ENCODE measurements at places on chromosomes 12 and 14.

- no peak for DNase-seq
Observed at GRCh38 chr12:21604245-21605101, at the start of gene GYS2. GYS2 (minus strand) TSS chr12:21604847; CDS start chr12:21604592, 255 bp downstream.

- DNase-seq, result no peak
Observed at GRCh38 chr12:55767156-55767555, 24.2 kb downstream of the GDF11 start.

GRCh38 chr14:72640911-72641485 is 252.9 kb downstream of the DPF3 start:
- no peak for DNase-seq

DNA sequence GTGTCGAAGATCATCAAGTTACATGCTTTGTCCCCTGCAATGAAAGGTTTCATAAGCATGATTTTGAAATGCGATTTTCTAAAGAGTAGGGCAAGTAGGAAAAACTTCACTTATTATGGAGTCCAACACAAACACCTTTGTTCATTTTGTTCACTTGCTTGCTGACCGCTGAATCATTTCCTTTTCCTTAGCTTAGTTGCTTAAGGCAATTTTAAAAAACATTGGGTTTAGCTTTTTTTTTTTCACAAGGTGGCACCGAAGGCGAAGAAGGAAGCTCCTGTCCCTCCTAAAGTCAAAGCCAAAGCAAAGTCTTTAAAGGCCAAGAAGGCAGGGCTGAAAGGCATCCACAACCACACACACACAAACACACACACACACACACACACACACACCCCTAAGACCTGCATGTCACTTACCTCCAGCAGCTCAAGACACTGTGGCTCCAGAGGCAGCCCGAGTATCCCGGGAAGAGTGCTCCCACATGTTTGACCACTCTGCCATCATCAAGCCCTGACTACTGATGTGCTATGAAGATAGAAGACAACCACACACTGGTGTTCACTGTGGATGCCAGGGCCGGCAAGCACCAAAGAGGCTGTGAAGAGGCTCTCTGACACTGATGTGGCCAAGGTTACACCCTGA is 11.4 kb downstream of the MANSC1 start:
- DNase-seq, result no peak

DNA sequence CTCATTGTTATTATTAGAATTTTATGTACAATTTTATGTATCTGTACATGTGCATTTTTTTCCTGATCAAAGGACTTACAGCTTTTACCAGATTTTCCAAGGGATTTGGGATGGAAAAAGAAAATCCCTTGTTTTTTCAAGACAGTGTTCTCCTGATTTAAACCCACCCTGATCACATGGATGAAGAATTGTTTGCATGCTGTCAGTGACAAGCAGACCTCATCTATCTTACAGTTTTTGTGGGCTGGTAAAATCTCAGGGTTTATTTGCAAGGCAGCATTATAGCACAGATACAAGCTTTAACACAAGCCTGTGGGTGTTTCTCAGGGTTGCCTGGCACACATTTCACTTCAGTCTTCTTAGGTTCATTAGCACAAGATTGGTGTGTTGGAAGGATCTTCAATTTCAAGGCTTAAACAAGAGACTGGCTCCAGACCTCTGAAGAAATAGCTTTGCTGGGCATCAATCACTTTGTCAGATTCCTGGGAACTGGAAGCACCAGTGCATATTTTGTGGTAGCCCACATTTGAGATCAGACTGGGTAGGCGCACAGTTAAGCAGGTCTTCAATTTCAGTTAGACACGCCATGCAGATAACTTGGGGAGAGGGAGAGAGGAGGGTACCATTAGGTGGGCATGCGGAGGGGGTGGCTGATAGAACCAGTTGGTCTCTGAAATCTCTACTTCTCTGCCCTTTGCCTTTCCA is 118.0 kb downstream of the TBX5 start:
- no peak for DNase-seq

- no peak for DNase-seq
Observed at GRCh38 chr12:2754208-2754607, 40.6 kb upstream of the FKBP4 start.

DNA sequence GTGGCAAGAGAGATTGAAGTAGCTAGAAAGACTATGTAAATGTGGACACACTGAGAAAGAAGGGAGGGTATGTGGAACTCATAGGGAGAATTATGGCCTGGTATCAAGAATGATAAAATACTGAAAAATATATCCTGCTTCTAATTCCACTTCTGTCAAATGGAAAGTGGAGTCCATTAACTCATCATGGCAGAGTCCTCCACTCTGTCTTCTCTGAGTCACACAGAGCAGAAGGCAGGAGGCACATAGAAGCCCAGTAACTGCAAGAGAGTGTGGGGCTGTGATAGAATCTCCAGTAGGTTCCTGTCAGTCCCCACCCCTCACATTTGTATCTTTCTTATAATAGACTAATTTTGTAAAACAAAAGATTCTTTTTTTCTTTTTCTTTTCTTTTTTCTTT is 223.7 kb downstream of the AKAP6 start:
- no peak for DNase-seq

GRCh38 chr12:86903159-86903558 is 647.0 kb upstream of the MGAT4C start:
- no peak for DNase-seq

DNA sequence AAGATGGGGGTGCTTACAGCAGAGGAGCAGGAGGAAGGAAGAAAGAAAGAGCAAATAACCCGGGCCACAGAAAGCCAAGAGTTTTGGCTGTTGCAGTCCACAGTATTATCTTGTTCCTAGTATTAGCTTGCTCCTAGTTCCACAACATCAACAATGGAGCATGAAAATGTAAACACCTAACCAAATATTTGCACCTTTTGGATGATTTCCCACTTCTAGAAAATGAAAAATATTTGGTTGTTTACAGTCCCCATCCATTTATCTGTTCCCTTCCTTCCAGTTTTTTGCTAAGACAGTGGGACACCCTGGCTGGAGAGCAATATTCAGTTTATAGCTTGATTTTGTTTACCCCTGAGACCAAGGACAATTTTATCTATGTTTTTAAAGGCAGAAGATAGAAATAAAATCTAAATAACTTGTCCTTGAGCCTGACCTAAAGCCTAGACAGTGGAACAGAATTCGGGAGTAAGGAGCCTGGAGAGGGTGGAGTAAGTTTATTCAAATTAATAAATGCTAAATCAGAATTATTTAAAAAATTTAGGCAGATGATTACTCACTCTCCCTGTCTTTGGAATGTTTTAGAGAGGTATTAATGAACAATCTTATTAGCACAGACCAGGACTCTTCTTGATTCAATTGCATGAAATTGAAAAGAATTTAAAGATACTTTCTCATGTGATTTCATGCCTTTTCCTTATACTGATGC is 51.6 kb downstream of the RESF1 start:
- DNase-seq, result no peak

DNA sequence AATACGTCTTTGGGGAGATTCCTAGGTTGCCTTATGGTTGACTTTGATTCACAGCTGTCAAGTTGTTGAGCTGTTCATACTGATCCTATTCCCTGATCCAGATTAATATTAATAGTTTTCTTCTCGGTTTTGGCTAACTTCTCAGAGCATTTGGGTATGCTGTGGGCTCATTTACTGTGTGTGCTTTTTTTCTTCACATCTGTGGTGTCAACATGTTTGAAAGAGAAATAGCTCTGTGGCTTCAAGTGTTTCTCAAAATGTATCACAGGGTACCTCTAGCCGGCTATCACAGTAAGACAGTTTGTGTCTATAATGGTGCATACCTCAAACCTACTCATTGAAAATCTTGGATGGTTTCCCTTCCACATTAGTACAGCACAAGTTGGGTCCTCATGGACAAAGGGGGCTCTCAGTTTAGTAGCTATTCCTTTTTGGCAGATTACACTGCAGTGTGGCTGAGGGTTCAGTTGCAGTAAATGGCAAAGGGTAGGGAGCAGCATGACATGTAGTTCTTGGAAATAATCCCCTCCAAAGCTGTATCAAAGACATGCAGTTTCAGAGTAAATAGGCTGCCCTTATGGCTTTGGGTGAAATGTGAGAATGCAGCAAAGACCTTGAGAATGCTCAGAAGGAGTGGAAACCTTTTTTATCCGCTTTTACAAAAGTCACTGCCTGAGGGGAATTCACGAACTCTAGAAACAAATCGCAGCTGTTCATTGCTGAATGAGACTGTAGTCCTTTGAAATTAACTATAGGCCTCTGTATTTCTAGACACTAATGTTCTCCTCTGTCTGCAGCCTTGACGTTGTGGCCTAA is 102.4 kb upstream of the ATF1 start:
- DNase-seq, result no peak

DNA sequence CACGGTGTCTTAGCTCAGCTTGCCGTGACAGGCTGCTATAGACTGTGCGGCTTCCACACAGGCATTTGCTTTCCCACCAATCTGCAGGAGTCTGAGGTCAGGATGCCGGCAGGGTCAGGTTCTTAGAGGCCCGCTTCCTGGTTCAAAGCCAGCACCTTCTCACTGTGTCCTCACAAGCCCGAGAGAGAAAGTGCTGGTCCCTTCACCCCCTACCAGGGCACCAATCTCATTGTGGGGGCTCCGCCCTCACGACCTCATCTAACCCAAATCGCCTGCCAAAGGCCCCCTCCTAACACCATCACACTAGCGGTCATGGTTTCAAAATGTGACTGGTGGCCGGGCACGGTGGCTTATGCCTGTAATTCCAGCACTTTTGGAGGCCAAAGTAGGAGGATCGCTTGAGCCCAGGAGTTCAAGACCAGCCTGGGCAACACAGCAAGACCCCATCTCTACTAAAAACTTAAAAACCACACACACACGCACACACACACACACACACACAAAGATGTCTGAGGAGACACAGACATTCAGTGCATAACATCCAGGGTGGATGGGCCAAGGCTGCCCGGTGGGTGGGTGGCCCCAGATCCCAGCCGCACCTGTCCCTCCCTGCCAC is 26.8 kb downstream of the MMP17 start:
- DNase-seq, result no peak

DNA sequence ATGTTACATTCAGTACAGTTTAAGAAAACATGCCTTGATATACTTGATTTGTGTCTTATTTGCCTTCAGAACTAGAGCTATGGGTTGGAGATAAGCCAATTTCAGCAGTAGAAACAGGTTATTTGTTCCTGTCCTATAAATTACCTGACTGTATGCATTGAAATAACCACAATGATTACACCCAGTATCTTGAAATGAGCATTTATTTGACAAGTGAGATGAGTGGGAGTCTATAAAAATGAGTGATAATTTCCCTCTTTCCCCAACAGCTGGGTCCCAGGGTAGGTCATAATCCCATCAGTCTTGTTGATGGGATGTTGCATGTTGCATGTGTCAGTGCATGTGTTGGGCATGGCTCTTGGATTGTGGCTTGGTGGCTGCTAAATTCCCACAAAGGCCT is 3.7 kb downstream of the TAS2R42 start:
- DNase-seq, result no peak

GRCh38 chr12:40701756-40702155 is 9.5 kb downstream of the CNTN1 start:
- no peak for DNase-seq

DNA sequence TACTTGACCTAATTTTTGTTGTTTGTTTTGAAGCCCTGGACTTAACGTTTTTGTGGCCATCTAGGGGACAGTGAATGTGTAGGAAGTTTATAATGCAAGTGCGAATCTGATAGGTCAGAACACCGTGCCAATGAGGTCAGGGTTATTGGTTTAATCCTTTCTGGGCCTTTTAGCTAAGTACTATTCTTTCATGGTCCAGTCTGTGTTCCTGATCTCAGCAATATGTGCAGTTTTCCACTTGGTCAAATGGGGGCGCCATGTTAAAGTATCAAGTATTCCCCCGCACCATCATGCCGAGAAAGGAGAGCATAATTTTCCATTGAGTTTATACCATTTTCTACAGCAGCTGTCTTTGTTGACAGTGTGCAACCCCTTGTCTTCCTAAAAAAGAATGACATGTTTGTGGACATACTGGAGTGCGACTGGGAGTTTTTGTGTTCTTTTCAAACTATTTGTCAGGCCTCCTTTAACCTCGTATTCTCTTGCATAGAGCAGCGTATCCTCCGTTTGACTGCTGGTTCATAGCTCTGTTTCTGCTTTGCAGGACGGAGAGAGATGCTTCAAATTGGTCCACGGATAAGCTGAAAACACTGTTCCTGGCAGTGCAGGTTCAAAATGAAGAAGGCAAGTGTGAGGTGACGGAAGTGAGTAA is 1.3 kb downstream of the AHSA1 start:
- peak; percentile 66 for DNase-seq

GRCh38 chr12:122024132-122024785 is 2.6 kb downstream of the BCL7A start:
- no peak for DNase-seq

DNA sequence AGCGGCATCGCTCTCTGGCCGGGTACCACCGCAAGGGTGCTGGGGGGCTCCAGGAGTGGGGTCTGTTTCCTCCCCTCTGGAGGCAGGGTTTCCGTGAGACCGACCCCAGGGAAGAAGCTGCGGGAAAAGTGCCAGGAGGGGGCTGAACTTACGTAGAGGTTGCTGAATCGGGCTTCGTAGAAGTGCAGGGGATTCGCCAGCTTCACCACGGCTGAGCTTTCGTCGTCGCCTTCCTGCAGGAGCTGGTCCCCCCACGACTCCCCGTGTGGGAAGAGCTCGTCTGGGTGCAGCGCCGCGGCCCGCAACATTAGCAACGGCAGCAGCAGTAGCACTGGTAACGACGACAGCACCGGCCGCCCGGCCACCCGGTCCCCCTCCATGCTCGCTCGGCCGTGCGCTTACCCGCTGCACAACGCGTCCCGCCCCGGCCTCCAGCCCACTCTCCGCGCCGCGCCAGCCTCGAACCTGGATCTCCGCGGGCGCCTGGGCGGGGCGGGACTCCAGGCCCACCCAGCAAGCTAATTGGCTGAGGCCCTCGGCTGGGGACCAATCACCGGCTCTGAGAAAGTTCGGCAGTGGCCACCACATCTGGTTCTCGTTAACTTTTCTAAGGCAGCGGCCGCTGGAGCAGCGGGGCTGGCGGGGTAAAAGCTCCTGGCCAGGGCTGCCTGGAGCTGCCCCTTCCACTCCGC is at the start of gene NID2:
NID2 (minus strand) TSS at position 445 of the 692 bp plus-strand sequence; CDS start at position 380, 65 bp downstream.
- peak; percentile 75 for DNase-seq

- DNase-seq, result no peak
Observed at GRCh38 chr14:79597566-79597965, 613.7 kb downstream of the DIO2 start.

DNA sequence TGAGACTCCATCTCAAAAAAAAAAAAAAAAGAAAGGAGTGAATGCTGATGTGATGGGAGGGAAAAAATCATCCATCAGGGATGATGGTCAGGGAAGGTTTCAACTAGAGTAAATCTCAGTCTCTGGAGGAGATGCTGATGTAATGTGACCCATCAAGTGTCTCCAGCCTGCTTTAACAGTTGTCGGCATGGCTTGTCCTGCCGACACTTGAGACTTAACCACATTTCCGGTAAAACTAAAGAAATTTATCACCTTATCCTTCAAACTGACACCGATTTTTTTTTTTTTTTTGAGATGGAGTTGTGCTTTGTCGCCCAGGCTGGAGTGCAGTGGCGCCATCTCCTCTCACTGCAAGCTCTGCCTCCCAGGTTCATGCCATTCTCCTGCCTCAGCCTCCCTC is 21.5 kb upstream of the ANAPC5 start:
- no peak for DNase-seq

DNA sequence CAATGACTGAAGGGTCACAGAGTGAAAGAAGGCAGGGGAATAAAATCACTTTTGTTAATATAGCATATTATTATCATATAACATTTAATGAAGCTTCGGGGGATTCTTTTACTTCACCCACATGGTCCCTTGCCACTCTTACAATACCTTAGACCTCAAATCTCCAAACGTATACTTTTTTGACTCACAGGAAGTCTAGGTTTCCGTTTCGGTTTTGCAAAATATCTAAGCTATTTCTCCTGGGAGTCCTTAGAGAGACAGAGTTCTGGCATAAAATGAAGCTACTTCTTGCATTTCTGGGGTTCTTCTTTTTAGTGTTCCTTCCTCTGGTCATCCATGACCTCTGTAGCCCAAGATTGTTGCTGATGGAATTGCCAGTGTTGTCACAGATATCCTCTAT is 590.5 kb upstream of the ATP2B1 start:
- DNase-seq, result no peak

Data from mucosa of gallbladder (tissue), 1 donor.